ENCODE measurements at places on chromosomes 2 and 18.

DNA sequence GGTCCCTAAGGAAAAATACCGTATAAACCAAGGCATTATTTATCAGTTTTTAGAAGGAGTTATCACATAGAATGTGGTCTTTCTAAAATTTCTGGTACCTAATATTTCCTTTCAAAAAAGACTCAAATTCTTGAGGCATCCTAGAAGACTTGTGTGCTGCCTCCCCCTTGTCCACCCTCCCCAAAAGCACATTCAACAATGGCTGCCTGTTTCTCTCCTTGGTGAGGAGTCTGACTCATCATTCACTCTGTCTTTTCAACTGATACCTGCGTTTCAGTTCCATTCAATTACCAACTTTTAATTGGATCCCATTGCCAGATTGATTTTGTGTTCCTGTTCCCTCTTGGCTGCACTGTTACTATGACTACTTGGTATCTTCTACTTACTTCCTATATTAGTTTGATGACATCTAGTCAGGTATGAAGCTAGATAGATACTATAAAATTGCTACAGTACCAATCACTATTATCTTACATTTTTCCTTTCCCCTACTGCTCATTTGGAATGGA is 72.9 kb downstream of the XRCC5 start:
- DNase-seq, result no peak

- DNase-seq, result no peak
Observed at GRCh38 chr2:105675841-105676240, 68.9 kb upstream of the NCK2 start.

- DNase-seq, result no peak
Observed at GRCh38 chr18:28153485-28154065, 23.4 kb downstream of the CDH2 start.

GRCh38 chr2:88845772-88846661 is 154.5 kb downstream of the RPIA start:
- no peak for DNase-seq

- no peak for DNase-seq
Observed at GRCh38 chr2:154546341-154546740, 152.2 kb upstream of the KCNJ3 start.

- no peak for DNase-seq
Observed at GRCh38 chr2:216936954-216937357, 77.1 kb upstream of the TNP1 start.

All from GDM1 (cell line).